NCI-H2171 treated with DMSO at 0.1 percent for 48 hours (cell line): ENCODE measurements at places on chromosomes 12 and 14.

DNA sequence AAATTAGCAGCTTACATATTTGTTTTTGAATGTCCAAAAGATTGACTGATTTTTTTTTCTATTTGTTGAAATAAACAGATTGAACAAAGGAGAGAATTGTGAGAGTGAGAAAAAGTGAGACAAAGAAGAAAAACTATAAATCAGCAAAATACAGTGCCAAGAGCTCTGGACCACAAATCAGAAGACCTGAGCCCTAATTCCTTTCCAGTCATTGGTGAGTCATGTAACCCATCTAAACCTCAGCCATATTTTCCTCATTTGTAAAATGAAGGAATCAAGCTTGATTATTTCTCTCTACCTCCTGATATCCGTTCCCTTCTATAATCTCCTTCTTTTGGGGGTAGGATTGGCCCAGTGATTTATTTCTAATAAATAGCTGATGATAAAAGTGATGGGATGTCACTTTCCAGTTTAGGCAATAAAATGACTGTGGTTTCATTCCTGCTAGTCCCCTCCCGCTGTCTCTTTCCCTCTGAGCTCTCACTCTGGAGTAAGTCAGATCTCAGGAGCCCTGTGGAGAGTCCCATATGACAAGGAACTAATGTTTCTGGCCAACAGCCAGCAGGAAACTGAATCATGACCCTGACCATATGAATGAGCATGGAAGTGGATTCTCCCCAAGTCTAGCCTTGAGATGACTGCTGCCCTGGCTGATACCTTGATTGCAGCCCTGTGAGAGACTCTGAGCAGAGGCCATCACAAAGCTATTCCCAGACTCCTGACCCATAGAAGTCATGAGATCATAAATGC lies 218.9 kb downstream of the ACSS3 start:
- DNase-seq, result peak; percentile 59

DNA sequence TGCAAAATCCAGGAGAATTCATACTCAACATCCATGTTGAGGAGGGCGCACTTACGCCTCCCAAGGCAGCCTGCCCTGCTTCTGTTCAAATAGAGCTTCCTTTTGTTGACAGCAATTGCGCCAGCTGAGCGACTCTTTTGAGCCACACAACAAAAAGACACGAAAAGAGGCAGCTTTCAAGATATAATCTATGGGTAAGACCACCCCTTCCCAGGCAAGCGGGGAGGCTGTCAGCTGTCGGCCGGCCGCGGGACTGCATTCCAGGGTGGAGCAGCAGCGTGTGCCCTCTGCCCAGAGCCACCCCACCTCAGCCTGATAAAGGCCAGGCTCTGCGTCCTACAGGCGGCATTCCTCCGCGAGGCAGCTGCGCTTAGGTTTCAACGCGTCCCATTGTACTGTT lies 15.8 kb upstream of the STAB2 start:
- DNase-seq, result no peak

DNA sequence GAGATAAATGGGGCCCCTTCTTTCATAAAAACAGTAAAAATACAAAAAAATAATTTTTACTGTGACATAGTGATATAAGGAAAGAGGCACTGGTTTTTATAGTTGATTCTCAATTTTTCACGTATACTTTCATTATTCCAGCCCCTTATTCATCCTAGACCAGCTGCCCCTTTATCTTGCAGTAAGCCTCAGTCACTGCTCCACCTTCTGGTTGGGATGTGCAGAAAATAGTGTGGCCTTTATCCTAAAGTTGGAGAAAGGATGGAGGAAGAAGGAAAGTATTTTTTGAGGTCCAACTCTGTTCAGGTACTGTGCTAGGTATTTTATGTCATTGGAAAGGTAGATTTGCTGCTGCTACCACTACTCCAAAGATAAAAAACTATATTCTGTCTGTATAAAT lies 172.7 kb downstream of the ANO6 start:
- no peak for DNase-seq

DNA sequence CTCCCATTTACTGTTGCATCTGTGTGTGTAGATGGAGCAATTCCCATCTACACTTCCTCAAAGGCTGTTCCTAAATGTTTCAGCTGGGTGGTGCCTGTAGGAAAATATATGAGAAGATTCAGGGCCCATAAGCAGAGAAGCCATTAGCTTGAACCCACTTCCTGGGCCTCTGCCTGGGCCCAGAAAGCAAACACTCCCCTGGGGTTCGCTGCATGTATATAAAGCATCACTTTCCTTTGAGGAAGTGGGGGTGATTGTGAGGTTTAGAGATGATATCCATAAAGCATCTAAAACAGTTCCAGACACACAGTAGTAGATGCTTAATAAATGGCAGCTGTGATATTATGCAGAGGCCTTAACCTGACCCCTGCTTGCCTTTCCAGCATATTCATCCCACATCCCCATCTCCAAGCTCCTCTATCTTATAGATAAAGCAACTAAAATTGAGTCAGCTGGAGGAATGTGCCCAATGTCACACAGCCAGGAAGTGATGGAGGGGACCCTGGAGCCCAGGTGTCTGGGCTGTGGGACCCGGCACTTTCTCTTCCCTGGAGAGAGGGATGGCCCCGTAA lies 280.0 kb upstream of the CRY1 start:
- DNase-seq, result no peak

DNA sequence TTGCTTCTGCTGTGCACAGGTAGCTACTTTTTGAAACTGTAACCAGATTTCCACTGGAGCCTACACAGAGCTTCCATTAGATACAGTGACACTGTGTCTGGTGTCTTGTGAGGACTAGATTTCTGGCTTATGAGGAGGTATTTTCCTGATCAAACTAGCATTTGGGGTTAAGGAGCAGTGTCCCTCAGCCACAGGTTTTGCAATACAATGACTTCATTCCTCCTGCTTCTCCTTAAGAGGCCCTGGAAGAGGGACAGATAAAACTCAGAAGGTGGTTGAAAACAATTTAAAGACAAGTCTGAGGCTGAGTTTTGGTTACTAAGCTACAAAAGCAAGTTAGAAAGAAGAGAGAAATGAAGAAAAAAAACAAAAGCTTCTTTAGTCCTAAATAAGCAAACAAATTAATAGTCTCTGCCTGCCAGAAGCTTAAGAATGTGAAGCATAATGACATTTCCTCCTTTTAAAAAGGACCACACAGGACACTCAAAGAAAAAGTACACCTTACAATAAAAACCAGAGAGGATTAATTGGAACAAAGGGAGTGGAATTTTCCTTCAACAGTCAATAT lies 53.0 kb downstream of the PKP2 start:
- DNase-seq, result no peak

DNA sequence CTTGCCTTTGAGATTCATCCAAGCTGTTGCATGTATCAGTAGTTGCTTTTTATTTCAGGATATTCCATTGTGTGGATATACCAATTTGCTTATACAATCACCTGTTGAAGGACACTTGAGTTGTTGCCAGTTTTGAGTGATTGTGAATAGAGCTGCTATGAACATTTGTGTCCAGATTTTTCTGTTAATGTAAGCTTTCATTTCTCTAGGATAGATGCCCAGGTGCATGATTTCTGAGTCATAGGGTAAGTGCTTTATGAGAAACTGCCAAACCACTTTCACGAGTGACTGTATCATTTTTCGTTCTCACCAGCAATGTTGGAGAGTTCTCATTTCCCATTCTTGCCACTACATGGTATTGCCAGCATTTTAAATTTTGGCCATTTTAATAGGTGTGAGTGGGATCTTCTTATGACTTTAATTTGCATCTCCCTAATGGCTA lies 434.6 kb upstream of the RGS6 start:
- DNase-seq, result peak; percentile 30

- peak; percentile 4 for DNase-seq
Measured at GRCh38 chr12:133202493-133203343, 21.4 kb downstream of the ZNF268 start.
